GM23248 (cell line): ENCODE measurements at places on chromosomes 16 and 17. TPM values are rescaled to one million over a fixed set of nuclear protein-coding genes. Genes with fewer than 3 reads are reported as not detected.

MYO15B gene
- 5.8 and 7.2 TPM in 2 replicates for total RNA-seq

ATP2A3 gene
- total RNA-seq = 0.86 TPM in 1 of 2 replicates, not detected in the other

CHST6 gene
- total RNA-seq = 0.65 and 0.76 TPM in 2 replicates

CCL4L2 gene
- 7.6 TPM in 1 of 2 replicates, not detected in the other for total RNA-seq

SLC5A10 gene
- total RNA-seq = not detected in 2 replicates

MFSD6L gene
- not detected in 2 replicates for total RNA-seq

ENPP7 gene
- not detected in 2 replicates for total RNA-seq

FOXL1 gene
- 13.0 and 14.5 TPM in 2 replicates for total RNA-seq

LRRC46 gene
- not detected in 2 replicates for total RNA-seq

MMP28 gene
- total RNA-seq = not detected in 2 replicates

MYL11 gene
- not detected in 2 replicates for total RNA-seq

MT2A gene
- total RNA-seq = 109 and 211 TPM in 2 replicates

GRCh38 chr17:50800196-50800700 lies 32.9 kb upstream of the ANKRD40CL start:
- no peak for DNase-seq

DNA sequence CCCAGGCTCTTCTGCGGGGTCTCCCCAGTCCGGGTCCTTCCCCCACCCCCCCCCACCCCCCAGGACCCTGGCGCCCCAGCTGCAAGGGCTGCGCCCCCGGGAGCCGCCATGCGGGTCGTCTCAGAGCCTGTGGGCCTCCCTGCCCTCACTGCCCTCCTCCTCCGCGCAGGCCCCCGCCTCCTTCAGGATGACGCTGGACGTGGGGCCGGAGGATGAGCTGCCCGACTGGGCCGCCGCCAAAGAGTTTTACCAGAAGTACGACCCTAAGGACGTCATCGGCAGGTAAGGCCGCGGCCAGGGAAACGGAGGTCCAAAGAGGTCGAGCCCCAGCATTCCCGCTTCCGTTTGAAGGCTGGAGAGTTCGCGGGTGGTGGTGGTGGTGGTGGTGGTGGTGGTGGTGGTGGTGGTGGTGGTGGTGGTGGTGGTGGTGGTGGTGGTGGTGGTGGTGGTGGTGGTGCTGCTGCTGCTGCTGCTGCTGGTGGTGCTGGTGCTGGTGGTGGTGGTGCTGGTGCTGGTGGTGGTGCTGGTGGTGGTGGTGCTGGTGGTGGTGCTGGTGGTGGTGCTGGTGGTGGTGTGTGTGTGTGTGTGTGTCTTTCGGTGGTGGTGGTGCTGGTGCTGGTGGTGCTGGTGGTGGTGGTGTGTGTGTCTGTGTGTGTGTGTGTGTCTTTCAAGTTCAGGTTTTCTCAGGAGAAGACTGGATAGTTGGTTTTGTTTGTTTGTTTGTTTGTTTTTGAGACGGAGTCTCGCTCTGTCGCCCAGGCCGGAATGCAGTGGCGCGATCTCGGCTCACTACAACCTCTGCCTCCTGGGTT lies 615 bp downstream of the PHKG2 start:
- peak; percentile 74 for DNase-seq

- DNase-seq = no peak
These were observed 11.0 kb upstream of the ROGDI start for GRCh38 chr16:4813251-4814003.

DNA sequence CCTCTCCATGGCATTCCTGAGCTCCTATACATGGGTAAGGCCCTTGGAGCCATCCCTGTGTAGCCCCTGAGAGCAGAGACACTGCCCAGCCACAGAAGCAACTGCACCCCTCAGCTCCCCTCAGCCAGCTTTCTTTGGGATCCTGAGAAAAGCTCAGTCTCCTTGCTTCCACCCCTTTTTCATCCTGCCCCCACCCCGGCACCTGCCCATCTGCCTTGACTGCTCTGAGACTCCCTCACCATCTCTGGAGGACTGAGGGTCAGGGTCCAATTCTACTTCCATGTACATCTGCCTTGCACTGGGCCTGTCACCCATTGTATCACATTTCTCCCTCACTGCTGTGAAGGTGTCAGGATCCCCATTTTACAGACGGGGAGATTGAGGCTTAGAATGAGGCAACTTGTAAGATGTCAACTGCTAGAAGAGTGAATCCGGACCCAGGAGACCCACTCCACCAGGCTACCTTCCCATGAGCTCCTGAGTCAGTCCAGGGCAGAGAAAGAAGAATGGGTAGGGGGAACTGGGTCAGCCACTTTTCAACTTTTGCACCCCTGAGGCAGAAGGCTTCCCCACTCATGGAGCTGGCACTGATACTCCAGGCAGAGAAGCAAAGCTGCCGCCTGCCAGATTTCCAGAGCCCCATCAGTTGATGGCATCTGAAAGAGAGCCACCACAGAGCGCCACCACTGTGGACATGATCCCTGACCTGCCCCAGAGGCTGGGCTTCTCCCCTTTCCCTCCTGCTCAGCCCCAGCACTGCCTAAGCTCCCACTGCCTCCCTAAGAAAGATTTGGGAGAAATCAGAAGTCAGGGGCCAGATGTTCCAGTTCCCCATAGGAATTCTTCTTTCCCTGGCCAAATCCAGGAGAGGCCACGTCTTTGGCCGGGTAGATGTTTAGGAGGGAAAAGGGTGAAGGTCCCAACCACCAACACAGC lies 135.4 kb downstream of the TMEM132E start:
- DNase-seq = no peak

- DNase-seq = no peak
These were observed 8.3 kb downstream of the CCDC42 start for GRCh38 chr17:8736362-8736761.

GRCh38 chr16:23500212-23500861 lies 10.0 kb downstream of the GGA2 start:
- no peak for DNase-seq

DNA sequence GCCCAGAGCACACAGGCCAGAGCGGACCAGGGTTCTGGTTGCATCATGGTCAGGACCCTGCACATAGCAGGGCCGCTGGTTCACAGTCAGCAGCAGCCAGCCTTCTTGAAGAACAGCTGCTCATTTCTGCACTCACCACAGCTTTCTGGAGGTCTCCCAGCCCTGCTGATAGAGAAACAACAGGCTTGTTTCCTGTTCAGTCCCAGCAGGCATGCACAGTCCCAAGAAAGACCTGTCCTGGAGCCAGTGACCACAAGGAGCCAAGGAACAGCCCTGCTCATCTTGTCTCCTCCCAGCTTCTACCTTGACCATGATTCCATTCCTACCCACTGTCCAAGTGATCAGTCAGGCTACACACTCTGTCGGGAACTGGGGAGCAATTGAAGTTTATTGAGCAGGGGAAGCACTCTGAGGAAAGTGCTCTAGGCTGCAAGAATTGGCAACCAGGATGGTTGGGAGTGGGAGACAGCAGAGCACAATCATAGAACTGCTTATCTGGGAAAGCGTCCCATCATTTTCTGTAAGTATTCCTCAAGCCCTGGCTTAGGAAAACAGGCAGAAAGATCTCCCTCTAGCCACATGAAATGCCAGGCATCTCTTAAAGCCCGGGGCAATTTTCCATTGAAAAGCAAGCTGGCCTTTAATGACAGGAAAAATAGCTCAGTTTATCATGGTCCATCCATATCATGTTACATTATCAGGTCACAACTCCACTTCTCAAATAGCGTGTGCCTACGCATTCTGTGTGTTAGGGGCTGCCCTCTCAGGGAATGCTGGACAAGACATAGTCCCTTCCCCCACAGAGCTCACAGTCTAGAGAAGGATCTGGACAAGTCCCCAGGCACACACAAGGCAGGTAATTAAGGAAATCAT lies 155.4 kb upstream of the FOXF1 start:
- peak; percentile 63 for DNase-seq

- no peak for DNase-seq
These were observed 51.6 kb upstream of the CORO6 start for GRCh38 chr17:29674281-29674680.

DNA sequence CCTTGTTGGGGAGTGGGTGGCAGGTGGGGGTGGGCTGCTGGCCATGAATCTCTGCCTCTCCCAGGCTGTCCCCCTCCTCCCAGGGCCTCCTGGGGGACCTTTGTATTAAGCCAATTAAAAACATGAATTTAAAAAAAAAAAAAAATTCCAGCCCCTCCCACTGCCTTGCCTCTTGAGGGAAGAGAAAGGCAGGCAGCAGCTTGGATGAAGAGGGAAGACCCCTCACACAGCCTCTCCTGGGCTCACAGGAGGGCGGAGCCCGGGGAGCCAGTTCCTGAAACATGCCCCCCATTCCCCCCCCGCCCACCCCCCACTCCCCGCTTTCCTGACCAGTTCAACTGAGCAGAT lies 1.8 kb upstream of the TCAP start:
- no peak for DNase-seq

GRCh38 chr17:63240106-63240505 lies 206.0 kb downstream of the CYB561 start:
- no peak for DNase-seq

GRCh38 chr16:62224646-62225209 lies 188.5 kb upstream of the CDH8 start:
- no peak for DNase-seq
